Endothelial cell of umbilical vein (primary cell): ENCODE measurements at places on chromosomes 3 and 15. TPM values are rescaled to one million over a fixed set of nuclear protein-coding genes. Genes with fewer than 3 reads are reported as not detected.

The SATB1 gene
- 6.2 and 6.7 TPM in 2 replicates for total RNA-seq

The CAPN7 gene
- total RNA-seq = 28.8 and 32.7 TPM in 2 replicates

GRCh38 chr15:83132861-83133523 is 25.5 kb downstream of the TM6SF1 start:
- no peaks in the 10 kb centered on the region for H3K4me1 ChIP-seq
- H3K4me3 ChIP-seq = no peak overlapping the region
- no peak for DNase-seq

- H3K27me3 ChIP-seq = no peaks in the 10 kb centered on the region
- H3K36me3 ChIP-seq = no peaks in the 10 kb centered on the region
- no peak overlapping the region for H3K4me3 ChIP-seq
- H3K4me1 ChIP-seq = peaks cover 22% of the 10 kb centered on the region
These were observed 35.1 kb downstream of the SLMAP start for GRCh38 chr3:57791245-57791644.
